NB4 (cell line): ENCODE measurements at places on chromosomes 4 and X.

DNA sequence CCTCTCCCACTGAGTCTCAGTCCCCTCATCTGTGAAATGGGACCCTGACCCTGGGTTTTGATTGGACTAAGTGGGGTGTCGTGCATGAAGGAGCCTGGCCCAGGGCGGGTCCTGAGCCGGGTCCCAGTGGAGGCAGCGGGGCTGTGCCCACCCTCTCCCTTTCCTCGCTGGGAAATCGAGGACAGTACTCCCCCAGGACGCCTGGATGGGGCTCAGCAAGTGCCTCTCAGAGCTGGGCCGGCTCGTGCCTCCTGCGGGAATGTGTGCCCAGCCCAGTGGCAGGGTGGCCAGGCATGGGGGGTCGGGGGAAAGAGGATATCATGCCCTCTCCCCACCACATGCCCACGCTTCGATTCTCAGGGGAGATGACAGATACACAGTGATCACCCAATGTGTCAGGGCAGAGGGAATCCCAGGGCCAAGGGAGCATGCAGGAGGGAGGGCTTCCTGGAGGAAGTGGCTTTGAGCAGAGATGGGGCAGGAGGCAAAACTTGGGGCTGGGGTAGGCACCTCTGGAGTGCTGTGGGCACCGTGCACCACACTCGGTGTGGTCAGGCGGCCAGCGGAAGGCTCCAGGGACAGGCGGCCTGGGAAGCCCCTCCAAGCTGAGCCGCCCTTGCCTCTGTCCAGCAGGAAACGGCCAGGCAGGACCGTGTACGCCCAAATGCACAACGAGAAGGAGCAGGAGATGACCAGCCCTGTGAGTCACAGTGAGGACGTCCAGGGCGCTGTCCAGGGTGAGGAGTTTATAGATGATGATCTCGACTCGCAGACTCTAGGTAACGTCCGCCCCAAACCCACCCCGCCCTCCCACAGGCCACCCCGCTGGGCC lies 203.0 kb downstream of the AFAP1 start:
- DNase-seq: no peak

DNA sequence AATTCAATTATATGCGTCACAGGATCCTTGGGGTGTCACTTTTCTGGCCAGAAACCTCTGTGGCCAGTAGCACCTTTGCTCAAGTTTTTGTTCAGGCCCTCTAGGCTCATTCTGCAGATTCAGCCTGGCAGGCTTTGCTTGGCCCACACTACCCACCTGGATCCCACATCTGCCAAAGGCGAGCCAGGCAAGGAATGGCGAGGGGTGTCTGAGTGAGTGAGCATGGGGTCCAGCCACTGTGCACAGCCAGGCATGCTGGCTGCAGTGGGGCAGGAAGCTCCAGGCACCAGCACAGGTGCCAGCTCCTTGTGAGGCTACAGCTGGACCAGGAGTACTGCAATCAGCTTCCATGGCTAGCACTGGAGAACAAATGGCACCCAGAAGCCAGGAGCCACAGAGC lies 914.9 kb downstream of the FSTL5 start:
- DNase-seq: no peak

GRCh38 chrX:39519566-39520301 lies 578.0 kb downstream of the BCOR start:
- DNase-seq: no peak

GRCh38 chr4:141356963-141357335 lies 136.3 kb downstream of the ZNF330 start:
- DNase-seq: no peak

GRCh38 chr4:128573781-128574508 lies 235.6 kb upstream of the JADE1 start:
- DNase-seq: no peak

DNA sequence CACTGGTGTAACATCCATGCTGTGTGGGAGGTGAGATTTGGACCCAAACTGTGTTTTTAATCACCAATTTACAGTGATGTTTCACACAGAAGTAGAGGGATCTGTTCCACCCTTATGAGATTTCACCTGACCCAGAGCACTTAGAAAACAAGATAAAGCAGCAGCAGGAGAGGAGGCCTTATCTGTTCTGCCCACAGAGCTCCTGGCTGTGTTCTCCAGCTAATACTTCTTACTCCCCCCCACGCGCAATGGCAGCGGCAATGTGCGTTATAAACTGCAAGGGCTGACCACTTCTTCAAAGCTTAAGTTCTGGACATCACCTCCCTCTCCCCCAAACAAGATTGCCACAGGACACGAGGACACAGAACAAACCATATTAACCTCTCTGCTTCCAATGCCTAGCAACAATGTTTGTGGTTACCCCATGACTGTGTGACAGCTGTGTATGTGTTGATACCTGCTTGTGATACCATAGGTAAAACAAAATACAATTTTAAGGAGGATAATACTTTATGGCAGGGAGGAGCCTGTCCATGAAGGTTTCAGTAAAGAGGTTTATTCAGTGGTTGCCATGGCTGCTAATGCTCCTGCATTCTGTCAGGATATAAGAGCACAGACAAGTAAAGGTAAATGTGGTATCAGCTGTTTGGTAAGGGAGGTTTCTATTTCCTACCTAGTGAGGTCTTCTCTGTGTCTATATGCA lies 210.0 kb downstream of the SOWAHB start:
- DNase-seq: no peak

DNA sequence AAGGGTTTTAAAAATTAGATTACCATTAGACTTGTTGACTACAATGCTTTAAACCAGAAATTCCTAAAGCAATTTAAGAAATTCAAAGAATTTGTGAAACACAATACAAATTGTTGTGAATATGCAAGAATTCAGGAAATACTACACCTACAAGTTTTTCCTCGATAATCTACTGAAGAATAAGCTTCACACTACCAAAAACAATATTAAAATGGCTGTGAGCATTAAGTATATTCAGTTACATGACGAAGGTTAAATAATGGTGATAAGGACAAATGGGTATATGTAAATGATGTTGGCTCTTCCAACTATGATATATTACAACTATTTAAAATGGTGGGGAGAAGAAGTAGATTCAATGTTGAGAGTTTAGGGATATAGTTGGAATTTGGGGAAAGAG lies 111.1 kb upstream of the HTR2C start:
- DNase-seq: no peak

DNA sequence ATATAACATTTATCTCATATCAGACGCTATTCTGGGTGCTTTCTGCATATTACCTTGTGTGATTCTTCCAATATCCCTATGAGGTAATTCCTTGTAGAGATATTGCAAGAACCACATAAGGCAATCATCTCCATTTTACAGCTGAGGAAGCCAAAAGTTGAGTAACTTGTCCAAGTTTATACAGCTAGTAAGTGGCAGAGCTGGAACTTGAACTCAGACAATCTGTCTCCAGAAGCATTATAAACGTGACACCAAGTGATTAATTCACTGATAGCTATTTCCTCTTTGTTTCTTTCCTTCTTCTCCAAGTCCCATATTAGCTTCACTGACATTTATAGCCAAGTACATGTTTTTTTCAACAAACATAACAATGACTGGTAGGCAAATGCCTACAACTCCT lies 7.3 kb downstream of the EMCN start:
- no peak for DNase-seq

DNA sequence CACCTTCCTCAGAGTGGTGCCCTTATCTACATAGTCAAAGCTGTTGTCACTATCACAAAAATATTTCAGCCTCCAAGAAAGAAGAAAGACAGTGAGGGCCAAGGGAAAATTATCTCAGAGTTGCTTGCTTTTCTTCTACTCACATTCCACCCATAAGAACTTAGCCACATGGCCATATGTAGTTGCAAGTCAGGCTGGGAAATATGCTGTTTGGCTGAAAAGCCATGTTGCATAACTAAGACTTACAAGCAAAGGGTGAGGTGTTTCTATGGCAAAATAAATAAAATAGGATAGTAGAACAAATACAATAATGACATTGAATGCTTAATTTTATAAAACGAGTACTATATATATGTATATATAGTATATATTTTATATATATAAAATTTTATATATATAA lies 365.9 kb upstream of the PABPC4L start:
- no peak for DNase-seq

GRCh38 chrX:140040386-140040785 lies 75.1 kb upstream of the CXorf66 start:
- DNase-seq: peak; percentile 4

DNA sequence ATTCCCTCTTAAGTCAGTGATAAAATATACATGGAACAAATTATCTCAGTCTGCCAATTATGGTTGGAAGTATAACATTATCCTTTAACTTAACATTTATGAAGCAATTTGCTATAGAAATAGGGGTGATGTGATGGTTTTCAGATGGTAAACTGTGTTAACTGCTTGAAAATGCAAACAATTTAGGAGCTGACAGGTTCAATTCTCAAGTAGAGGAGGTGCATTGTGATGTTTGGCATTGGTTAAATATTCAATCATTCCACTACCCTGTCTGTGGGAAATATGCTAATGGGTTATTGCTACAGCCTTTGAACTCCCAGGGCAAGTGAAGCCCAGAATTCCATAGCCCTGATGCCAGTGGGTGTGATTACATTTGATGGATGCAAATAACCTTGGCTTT lies 243.4 kb upstream of the GK2 start:
- no peak for DNase-seq

GRCh38 chr4:5455003-5455585 lies 253.3 kb downstream of the EVC2 start:
- DNase-seq: no peak

DNA sequence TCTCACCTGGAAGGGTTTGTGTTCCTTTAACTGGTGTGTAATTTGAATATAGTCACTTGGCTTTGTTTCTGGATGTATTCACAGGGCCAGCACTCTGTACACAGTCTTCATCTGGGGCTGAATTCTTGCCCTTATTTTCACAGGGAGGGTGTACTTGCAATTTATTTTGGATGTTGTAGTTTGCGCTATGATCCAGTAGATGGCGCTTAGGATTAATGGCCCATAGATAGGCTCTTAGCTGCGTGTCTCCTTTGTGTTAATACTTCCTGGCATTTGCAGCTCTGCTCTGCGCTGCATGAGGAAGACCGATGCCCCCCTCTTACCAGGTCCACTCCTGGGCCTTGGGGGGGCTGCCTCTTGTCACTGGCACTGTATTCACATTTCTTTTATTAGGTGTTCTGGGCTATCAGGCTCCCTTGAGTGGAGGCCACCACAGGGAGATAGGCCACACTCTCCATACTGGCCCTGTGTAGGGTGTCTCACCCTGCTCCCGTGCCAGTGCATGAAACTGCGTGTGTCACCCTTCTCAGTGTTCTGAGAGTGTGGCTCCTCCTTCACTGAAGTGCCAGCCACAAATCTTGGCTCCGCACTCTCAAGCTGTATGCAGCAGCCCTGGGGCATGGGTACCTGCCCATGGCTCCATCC lies 562.2 kb downstream of the ZIC3 start:
- peak; percentile 39 for DNase-seq

- DNase-seq: no peak
These were observed 6.3 kb upstream of the TAB3 start for GRCh38 chrX:30895370-30895769.

- no peak for DNase-seq
These were observed 341.7 kb upstream of the FAT1 start for GRCh38 chr4:187065396-187065795.

GRCh38 chrX:113929004-113929403 lies 654.9 kb upstream of the HTR2C start:
- peak; percentile 45 for DNase-seq

GRCh38 chr4:131248314-131248713 lies 1900.8 kb upstream of the PCDH10 start:
- no peak for DNase-seq

- peak; percentile 22 for DNase-seq
These were observed 108.1 kb downstream of the ATG4A start for GRCh38 chrX:108199691-108200090.

DNA sequence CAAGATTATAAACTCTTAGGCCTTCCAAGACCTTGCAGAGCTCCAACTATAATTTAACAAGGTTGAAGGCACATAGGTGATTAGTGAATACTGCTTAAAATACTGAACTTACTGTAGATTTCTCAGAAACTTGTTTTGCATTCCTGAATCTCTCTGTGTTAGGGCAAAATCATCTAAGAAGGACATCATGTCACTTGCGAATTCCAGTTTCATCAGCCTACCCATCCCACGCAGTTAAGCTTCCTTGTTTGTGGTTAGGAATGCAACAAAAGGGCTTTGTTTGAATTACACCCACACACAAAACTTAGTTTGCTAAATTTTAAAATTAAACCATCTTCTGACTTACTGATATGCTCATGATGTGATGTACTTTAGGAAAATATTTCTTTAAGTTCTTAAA lies 174.0 kb downstream of the SOWAHB start:
- DNase-seq: peak; percentile 34

DNA sequence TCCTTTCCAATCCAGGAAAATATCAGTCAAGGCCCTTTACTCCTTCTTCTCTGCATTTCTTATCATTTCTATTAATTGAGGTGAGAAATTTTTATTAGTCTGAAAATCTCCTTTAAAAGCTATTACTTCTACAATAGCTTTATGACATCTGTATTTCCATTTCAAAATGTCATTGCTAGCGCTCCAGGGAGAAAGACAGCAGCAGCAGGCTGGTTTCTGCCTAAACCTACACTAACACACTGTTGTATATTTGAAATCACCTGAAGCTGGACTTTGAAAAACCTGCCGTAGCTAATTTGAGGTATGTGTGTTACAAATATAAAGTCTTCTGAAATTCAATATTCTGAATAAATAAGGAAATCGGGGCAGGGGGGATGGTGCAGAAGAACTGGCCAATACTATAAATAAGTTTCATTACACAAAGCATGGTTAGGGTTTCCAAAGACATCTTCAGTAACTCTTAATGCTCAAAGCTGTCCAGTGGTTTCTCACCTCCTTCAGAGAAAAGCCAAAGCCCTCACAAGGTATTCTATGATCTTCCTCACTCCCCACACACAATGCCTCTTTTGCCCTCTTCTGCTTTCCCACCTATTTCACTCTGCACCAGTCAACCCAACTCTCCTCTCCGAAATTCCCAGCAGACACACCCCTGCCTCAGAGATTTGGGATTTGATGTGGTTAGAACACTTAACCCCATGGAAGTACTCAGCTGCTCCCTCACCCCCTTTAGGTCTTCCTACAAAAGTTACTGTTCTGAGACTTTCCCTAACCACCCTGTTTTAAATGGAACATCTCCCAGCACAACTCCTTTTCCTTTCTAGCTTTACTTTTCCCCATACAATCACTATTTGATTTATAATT lies 122.7 kb downstream of the PPP3CA start:
- DNase-seq: no peak

- DNase-seq: no peak
These were observed 147.1 kb downstream of the NAA11 start for GRCh38 chr4:79178760-79179159.

- DNase-seq: peak; percentile 80
These were observed 578 bp downstream of the DCUN1D4 start for GRCh38 chr4:51843309-51844152.

DNA sequence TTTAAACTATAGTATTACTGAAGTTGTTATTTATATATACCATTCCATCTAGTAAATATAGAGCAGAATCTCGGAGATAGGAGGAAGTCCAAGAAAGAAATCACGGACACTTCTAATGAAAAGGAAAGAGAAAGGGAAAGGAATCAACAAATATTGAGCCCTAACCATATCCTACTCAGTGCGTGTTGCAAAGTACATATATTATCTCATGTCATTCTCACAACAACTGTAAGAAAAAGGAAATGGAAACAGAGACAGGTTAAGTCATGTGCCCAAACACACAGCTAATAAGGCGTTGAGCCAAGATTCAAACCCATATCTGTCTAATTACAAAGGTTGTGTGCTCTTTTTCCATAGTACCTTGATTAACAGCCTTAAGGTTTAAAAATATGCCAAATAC lies 16.0 kb downstream of the HTR2C start:
- no peak for DNase-seq
